ENCODE measurements at places on chromosomes 11 and 22.

- DNase-seq = no peak
Measured at GRCh38 chr11:125939081-125939521, 6.7 kb upstream of the VSIG10L2 start.

DNA sequence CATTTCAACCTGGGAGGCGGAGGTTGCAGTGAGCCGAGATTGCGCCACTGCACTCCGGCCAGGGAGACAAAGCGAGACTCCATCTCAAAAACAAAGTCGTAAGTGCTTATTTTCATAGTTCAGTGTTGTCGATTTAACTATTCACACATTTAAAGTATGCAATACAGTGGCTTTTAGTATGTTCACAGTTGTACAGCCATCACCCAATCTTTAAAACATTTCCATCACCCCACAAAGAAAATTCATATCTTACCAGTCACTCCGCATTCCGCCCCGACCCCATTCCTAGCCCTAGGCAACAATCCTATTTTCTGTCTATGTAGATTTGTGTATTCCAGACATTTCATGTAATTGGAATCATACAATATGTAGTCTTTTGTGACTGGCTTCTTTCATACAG lies 11.9 kb downstream of the IPO7 start:
- DNase-seq = no peak

- DNase-seq = no peak
Measured at GRCh38 chr11:134030853-134031252, 38.0 kb upstream of the JAM3 start.

DNA sequence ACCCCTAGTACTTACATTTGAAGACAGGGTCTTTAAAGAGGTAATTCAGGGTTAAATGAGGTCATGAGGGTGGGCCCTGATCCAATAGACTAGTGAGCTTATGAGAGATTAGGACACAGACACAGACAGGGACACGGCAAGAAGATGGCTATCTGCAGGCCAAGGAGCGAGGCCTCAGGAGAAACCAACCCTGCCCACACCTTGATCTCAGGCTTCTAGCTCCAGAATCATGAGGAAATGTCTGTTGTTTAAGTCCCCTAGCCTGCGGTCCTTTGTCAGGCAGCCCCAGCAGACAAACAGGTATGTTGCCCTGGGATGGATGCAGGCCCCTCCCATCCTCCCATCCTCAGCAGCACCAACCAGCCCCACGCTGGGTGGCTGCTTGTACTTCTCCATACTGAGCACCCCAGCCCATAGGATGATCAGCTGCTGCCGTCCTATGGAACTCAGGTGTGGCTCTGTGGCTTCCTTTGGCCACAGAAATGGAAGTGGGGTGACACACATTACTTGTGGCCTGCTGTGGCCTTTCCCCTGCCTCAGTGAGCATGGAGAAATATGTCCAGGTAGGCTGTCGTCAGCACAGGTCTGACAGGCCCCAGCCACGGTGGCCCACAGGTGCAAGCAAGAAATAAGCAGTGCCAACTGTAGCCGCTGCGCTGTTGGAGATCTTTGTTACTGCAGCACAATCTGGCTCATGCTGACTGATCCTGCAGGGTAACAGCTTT lies 7.9 kb downstream of the GNB1L start:
- no peak for DNase-seq

GRCh38 chr11:95764267-95764898 lies 25.2 kb downstream of the FAM76B start:
- peak; percentile 71 for DNase-seq

DNA sequence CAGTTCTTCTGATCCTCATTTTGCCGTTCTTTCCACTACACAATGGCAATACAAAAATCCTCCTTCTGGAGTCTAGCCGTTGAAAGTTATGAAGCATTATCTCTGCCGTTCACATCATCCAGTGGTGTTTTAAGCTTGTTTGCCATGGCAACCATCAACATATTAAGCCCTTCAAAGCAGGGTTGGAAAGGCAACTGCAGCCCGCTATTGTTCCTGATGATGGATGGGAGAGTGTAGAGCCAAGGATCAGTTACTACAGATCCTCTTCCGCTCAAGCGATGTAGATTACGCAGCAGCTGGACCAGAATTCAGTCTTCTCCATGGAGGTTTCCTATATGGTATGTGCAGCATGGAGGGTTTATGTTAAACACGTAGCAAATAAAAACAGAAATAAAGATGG lies 352.7 kb downstream of the NTM start:
- DNase-seq = no peak

- DNase-seq = peak; percentile 16
Measured at GRCh38 chr22:16917144-16918003, 90.6 kb downstream of the GAB4 start.

- DNase-seq = no peak
Measured at GRCh38 chr11:2529636-2530035, 84.8 kb downstream of the KCNQ1 start.

DNA sequence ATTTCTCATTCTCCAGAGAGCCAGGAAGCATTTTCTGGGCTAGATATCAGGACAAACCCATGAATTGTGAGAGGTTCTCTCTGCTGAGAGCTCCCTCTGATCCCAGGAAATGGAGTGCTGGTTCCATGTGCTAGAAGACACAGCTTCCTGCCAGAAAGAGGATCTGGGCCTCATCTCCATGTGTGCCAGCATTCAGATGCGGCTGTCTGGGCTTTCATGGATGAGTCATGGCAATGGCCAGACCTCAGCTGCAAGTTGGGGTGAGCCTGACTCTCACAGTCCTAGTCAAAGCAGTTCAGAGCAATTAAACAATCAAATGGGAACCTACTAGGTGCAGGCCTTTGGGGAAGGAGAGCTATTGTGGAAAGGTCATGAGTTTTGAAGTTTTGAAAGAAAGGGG lies 82.3 kb upstream of the EED start:
- no peak for DNase-seq

GRCh38 chr11:134126217-134126822 lies 57.4 kb downstream of the JAM3 start:
- no peak for DNase-seq

- DNase-seq = no peak
Measured at GRCh38 chr11:87425391-87425790, 387.7 kb downstream of the TMEM135 start.

DNA sequence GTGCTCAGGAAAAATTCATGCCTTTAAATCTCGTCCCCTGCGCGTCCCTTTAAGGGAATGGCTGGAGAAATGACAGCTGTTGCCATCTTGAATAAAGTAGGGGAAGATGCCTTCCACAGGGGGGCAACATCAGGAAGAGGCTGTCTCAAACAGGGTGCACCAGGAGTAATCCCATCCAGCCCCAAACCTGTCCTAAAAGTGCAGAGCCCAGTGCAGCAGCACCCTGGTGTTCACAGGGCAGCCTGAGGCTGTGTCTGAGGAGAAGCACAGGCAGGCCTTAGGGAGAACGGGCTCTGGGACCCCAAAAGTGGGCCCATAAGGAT lies 10.8 kb upstream of the C11orf96 start:
- no peak for DNase-seq

DNA sequence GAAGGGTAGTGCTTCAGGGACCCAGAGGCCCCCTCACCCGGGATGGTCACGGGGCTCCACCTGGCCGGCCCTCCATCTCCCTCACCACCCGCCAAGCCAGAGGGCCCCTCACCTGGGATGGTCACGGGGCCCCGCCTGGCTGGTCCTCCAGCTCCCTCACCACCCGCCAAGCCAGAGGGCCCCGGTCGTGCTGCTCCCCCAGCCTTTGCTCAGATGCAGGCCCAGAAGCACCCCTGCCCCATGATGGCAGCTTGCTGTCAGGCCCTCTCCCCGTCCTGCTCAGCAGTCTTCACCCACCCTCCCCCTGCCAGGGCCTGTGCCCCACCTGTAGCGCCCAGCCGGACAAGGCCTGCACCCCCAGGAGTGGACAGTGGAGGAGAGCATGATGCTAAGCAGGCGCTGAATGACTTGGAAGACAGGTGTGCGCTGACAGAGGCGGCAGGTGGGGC lies 7.3 kb downstream of the DENND6B start:
- DNase-seq = no peak

- DNase-seq = no peak
Measured at GRCh38 chr11:134921938-134922337, 509.9 kb upstream of the B3GAT1 start.

DNA sequence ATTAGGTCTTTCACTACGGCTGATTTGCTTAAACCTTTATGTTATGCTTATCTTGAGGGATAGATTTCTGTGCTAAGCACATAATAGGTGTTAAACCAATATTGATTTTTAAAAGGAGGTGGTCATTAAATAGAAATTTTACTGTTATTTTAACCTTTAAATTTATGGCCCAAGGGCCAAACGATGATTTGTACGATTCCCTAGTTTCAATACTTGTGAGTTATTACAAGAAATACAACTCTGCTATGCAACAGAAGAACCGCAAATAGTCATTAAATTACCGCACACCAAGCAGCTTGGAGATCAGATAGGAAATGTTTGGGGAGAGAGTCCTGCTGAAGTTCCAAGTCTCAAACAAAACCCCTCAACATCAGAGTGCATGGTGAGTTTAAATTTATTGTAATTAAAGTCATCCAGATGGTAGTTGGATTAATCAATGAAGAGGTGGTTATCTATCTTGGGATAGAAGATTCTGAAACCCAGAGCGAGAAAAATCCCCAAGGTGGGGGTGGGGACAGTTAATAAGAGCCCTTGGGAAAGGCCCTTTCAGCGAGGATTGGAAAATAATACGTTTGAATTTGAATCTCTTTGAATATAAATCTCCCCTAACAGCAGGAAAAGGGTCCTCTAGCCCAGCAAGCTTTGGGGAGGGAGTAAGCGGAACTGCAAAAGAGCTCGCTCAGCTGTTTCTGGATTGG lies 805 bp upstream of the QSER1 start:
- DNase-seq = peak; percentile 45

GRCh38 chr11:33703234-33703633 lies 2.6 kb upstream of the C11orf91 start:
- DNase-seq = no peak

GRCh38 chr11:71373791-71374454 lies 74.3 kb downstream of the DHCR7 start:
- no peak for DNase-seq

DNA sequence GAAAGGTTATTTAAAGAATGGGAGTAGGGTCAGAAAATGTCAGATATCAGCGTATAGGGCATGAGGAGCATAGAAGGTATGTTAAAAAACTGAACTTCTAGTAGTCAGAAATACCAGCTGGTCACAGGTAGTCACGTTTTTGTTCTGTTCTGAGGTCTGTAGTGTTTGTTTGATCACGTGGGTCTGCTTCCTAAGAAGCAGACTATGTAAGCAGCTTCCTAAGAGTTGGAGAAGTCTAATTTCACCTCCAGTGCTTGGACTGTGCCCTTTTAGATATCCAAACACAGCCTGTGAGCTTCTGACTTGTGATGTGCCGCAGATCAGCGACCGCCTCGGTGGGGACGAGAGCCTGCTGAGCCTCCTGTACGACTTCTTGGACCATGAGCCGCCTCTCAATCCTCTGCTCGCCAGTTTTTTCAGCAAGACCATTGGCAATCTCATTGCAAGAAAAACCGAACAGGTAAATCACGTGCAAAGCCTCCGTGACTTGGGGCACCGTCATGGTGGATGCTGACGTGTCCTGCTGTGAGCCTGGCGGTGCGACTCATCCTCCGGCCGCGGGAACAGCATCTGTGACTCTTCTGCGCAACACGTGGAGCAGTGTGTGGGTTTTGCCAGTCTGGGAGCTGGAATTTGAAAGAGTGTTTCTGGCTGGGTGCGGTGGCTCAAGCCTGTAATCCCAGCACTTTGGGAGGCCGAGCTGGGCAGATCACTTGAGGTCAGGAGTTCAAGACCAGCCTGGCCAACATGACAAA lies 63.5 kb downstream of the PPP6R2 start:
- no peak for DNase-seq

DNA sequence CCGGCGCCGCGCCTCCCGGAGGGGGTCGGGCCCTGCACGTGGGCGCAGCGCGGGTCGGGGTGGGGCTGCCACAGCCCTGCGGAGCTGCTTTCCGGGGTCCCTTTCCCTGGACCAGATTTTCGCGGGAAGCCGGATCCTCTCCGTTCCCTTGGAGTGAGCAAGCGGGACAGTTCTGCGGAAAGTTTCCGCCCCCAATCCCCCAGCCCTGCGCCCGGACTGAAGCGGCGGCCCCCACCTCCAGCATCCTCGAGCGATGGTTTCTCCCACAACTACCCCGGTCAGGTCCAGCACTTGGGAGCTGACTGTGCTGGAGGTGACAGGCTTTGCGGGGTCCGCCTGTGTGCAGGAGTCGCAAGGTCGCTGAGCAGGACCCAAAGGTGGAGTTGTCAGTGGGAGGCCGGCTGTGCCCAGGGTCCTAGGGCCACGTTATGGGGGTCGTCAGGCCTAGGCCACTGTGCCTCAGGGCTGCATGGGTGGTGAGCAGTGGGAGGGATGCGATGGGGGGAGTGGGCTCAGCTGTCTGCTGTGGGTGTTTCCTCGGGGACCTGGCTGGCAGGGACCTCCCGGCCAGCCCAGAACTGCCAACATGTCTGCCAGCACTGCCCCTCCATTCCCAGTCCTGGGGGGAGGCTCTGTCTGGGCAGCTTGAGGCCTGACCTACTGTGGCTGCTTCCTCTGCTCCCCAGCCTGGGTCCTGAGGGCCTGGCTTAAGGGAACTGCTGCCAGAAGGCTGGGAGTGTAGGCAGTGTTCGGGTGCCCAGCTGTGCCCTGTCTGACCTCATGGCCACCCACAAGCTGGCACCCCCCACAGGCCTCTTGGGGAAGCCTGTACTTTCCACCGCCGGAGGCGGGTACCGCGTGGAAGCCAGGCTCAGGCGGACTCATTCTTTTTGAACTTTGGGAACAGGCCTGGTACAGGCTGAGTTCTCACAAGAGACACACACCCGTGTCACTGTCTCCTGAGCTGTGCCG lies 726 bp downstream of the ST3GAL4 start:
- no peak for DNase-seq

DNA sequence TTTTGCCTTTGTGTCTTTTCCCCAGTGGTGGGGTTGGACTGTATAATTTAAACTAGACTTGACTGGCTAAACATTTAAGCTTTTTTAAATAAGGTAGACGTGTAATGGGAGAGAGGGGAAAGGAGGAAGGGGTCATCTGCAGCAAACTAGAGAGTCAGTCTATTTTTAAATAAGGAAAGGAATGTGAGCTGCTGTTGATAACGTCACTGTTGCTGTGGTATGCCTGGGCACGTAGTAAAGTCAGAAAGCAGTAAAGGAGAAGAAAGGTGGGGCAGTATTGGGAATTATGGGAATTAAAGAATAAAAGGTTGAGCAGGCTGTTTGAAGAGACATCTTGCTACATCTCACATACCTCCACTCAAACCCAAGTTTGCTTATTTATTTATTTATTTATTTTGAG lies 80.4 kb upstream of the FSHB start:
- DNase-seq = no peak

DNA sequence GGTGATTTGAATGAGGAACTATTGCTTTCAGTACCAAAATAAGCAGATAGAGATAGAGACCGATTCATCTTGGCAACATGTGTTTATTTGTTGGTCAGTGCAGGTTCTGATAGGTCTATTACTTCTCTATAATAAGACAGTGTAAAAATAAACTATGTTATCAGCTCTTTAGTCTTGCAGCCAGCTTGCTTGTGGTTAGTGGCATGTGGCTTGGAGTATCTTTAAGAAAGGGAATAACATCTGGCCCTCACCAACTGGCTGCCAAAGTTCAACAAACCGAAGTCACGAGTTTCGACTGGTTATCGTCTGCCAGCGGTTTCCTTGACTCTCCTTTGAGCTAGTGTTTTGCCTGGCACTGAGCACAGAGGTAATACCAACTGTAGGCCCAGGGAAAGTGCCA lies 71.8 kb downstream of the CTTN start:
- DNase-seq = no peak

GRCh38 chr22:27150544-27150941 lies 493.2 kb downstream of the MIAT start:
- no peak for DNase-seq
